Hematopoietic multipotent progenitor cell treated with erythropoietin and hydrocortisone succinate and interleukin-3 and kit ligand, for 8 days (in vitro differentiated cells): ENCODE measurements at places on chromosomes 2 and 18.

DNA sequence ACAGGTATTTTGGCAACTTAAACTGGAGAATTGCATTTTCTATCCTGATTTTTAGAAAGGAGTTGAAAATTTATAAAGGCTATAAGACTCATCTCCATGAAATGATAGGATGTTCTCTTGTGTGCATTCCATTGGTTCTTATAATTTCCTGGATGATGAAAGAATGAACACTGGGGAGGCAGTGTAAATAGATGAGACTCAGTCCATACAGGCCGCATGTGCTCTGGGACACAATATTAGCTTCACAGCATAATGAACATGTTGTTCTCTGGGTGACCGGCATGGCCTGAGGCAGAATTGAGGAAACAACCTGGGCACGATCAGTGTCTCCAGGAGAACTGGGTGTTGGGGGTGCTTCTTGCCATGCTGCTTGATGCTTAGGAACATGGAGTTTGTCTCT lies 38.8 kb downstream of the AOX1 start:
- DNase-seq: no peak

- DNase-seq: peak; percentile 82
These were observed 26.6 kb downstream of the LPIN2 start for GRCh38 chr18:2986150-2986865.

- no peak for DNase-seq
These were observed 185.0 kb downstream of the PRPF40A start for GRCh38 chr2:152532241-152532640.

- no peak for DNase-seq
These were observed 7.3 kb upstream of the SLC3A1 start for GRCh38 chr2:44267796-44268648.

DNA sequence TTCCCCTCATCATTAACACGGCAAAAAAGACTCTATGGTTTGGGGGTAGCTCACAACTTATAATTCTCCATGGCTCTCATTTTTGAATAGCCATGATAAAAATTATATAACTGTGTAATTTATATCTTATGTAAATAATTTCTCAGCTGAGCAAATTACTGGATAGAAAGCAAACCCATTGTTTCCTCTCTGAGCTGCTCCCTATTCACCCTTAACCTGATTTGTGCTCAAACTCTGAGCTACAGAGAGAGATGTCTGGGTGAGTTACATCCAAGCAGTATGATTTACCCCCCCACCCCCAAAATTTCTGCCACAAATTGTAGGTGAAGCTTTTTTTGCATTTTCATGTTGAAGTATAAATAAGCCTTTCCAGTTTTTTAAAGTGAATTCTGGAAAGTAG lies 123.7 kb downstream of the TFCP2L1 start:
- no peak for DNase-seq

DNA sequence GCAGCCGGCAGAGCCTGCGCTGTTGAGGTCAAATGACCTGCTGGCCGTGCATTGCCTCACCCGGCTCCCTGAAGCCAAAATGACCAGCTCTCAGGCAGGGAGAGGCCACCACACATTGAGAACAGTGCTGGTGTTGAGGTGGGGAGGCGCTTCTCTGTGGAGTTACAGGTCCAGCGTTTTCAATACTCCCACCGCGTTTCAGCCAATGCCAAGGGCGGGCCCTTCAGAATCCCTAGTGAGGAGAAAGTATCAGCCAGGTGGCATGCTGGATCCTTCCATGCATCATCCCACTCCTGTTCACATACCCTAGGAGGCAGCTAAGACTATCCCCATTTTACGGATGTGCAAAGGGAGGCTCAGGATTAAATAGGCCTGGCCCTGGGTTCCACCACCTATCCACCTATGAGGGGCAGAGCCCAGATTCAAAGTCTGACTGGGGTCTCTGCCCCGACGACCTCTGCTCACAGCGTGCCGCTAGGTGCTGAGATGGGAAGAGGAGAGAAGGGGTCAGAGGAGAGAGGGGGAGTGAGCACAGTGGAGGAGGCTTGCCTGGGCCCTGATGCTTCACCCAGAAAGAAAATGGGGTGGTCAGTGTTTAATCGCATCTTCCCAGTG lies 137.6 kb upstream of the ID2 start:
- peak; percentile 22 for DNase-seq

- DNase-seq: no peak
These were observed 22.7 kb downstream of the DNER start for GRCh38 chr2:229691631-229692030.

DNA sequence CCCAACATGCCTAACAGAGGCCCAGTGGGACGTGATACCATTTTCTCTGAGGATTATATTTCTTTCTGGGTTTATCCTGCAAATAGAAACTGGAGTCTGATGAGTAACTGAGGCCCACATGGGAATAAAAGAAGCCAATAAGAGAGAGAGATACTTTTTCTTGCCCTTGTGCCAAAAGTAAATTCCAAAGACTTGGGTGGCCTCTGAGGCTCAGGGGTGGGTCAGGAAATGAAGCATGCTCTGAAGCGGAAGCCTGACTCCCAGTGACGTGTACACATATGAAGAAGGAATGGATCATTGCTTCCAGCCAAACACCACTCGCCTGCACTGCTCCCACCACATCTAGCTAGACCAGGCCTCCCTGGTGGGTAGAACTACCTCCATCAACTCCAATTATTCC lies 273.6 kb upstream of the NCKAP5 start:
- DNase-seq: no peak

DNA sequence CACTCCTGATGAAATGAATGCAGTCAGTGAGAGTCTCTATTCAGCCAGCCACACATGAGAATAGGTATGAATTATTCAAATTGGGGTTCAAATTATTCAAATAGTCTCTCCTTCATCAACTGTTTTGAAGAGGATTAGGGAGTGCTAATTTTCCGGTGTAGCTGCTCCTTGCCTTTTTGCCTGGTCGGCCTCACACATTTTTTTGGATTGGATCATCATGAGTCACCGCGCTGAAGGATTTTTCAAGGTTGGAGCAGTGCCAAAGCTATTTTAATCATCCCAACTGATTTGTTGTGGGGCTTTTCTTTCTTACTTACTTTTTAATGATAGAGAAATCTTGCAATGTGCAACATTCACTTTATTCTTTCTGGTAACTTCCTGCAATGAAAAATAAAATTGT lies 2.4 kb upstream of the DTNA start:
- DNase-seq: no peak

- no peak for DNase-seq
These were observed 9.3 kb downstream of the ATOH8 start for GRCh38 chr2:85763132-85763531.

GRCh38 chr2:82075875-82076274 lies 1771.3 kb upstream of the LRRTM1 start:
- no peak for DNase-seq

DNA sequence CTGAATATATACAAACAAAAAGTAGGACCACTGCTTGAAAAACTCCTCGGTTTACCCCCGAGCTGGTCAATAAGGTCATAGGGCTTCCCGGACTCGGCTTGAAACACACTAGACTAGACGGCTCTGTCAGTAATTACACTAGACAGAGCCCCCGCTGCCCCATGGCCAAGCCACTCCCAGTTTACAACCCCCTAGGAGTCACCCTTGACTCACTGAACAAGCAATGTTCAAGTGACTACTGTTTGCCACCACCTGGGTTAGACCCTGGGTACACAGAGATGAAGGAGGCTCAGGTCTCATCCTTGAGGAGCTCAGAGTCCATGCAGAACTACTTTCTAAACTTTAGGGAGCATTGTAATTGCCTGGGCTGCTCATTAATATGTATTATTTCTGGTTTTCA lies 13.7 kb upstream of the PRELID3A start:
- no peak for DNase-seq

GRCh38 chr2:239955989-239956817 lies 68.9 kb downstream of the NDUFA10 start:
- DNase-seq: no peak
